ENCODE measurements at places on chromosomes 6 and 20.

GRCh38 chr6:52985228-52985627 lies 9.9 kb downstream of the GSTA4 start:
- DNase-seq = no peak

- no peak for DNase-seq
Measured at GRCh38 chr6:35626401-35626800, 62.3 kb downstream of the FKBP5 start.

- DNase-seq = no peak
Measured at GRCh38 chr6:18121580-18122127, 823 bp downstream of the NHLRC1 start.

DNA sequence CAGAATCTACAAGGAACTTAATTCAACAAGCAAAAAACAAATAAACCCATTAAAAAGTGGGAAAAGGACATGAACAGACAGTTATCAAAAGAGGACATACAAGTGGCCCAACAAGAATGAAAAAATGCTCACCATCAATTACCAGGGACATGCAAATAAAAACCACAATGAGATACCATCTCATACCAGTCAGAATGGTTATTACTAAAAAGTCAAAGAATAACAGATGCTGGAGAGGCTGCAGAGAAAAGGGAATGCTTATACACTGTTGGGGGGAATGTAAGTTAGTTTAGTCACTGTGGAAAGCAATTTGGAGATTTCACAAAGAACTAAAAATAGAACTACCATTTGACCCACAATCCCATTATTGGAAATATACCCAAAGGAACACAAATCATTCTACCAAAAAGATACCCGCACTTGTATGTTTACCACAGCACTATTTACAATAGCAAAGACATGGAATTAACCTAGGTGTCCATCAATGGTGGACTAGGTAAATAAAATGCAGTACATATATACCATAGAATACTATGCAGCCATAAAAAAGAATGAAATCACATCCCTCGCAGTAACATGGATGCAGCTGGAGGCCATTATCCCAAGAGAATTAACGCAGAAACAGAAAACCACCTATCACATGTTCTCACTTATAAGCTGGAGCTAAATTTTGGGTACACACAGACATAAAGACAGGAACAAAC lies 48.4 kb downstream of the RNGTT start:
- no peak for DNase-seq

GRCh38 chr6:38116248-38116647 lies 296.7 kb downstream of the ZFAND3 start:
- no peak for DNase-seq

DNA sequence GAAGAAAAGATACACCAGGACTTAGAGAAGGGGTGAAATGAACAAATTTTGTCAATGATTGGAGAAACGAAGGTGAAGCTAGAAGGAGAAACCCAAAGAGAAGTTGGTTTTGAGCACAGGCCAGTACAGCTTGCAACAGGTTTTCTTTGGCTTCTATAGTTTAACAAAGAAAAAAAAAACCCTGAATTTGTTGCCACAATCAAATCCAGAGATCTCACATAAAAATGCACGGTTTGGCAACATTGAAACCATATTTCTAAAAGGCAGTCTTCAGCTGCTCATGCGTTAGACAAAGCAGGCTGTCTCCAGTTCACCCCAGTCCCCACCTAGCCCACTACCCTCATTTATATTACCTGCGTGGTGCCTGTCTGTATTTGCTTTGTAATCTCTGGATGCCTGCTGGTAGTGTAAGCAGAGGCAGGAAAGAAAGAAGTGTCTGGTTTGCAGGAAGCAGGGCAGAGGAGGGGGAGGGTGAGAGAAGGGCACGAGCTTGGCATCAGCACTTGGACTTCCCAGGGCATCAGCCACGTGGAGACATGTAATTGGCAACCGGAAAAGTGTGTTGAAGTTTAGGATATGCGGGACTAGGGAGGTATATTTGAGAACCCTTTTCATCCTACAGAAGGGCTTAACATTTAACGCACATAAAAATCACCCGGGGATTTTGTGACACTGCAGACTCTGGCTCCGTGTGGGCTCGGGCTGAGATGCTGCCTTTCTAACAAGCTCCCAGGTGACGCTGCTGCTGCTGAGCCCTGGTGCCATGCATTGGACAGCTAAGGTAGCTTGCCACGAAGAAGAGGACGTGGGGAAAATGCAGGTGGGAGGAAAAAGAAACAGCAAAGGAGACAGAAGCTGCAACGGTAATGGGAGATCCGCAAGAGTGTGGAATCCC lies 14.4 kb downstream of the PFDN4 start:
- DNase-seq = no peak

DNA sequence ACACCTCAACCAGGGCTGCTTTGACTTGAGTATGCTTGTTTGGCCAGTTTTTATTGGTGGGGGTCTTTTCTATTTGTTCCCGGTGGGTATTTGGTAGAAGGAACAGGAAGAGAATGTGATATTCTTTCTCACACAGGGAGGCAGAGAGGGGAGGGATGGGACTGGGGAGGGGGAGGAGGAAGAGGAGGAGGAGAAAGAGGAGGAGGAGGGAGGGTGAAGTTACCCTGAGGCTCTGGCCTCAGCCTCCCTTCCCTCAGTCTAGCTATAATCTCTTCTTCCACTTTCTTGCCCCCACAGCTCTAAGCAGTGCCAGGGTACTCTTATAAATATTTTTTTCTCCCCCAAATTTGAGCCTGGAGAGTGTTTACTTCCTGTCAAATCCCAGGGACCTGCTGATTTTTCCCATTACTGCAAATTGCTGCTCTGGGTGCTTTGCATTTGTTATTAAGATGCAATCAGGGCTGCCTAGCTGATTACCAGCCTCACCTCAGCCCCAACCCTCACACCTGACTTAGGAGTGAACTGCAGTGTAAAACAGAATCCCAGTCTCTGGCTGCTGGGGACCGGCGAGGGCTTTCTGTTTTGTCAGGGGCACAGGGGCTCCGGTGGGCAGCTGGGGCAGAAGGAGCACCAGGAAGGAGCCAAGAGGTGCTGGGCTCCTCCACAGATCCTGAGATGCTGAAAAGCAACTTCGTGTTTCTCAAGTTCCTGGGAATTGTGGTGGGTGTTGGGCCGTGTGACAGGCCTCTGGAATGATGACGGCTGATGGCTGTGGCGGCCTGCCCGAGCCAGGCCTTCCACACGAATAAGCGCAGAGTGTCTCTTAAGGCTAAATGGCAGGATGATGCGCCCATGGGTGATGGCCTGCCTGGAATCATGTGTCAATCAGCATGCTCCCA lies 141.4 kb downstream of the CD83 start:
- no peak for DNase-seq

DNA sequence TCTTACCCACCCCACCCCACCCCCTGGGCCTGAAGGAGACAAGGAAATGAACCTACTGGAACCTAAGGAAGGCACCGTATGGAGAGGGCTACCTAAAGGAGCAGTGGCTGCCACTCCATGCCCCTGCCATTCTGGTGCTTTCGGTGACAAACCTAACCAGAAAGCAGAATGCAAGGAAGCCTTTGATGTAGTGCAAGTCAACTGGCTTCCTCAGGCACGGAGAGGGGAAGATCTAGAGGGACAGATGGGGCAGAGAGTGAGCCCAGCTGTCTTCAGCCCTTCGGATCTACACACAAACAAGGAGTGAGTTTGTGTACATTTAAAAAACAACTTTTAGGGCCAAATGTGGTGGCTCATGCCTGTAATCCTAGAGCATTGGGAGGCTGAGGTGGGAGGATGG lies 39.5 kb downstream of the PPP1R16B start:
- no peak for DNase-seq

All from SK-N-MC (cell line).